ENCODE measurements at places on chromosomes 5 and 9.
A peak's percentile ranks its signal among the peaks of the same experiment; 100 is the strongest.

DNA sequence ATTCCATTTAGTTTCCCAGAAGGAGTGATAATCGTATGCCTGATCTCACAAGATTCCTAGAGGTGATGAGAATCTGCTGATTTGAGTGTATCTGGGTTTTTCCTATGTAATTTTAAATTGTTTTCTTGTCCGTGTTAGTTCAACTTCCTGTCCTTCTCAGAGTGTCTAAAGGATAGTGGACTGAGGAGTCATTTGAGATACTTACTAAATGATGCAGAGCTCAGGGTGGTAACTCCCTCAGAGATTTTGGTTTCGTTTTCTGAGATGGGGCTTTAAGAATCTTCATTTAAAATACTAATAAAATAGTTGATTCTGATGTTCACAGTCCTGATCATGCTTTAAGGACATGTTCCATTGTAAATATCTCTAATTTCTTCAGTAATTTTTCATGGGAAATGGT, 30.3 kb downstream of the MELK start:
- no peak for DNase-seq

DNA sequence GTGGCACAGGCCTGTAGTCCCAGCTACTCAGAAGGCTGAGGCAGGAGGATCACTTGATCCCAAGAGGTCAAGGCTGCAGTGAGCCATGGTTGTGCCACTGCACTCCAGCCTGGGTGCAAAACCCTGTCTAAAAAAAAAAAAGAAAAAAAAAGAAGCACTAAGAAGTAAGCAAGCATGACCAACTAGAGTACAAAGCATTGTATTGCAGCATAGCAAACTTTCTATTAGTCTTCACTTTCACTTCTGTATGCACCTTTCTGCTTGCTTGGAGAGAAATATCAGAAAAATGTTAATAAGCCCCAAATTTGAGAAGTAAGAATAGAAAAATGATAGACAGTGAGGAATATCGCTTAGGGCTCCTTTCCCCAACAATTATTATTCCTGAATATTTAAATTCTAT, 497.7 kb upstream of the WWC1 start:
- no peak for DNase-seq

DNA sequence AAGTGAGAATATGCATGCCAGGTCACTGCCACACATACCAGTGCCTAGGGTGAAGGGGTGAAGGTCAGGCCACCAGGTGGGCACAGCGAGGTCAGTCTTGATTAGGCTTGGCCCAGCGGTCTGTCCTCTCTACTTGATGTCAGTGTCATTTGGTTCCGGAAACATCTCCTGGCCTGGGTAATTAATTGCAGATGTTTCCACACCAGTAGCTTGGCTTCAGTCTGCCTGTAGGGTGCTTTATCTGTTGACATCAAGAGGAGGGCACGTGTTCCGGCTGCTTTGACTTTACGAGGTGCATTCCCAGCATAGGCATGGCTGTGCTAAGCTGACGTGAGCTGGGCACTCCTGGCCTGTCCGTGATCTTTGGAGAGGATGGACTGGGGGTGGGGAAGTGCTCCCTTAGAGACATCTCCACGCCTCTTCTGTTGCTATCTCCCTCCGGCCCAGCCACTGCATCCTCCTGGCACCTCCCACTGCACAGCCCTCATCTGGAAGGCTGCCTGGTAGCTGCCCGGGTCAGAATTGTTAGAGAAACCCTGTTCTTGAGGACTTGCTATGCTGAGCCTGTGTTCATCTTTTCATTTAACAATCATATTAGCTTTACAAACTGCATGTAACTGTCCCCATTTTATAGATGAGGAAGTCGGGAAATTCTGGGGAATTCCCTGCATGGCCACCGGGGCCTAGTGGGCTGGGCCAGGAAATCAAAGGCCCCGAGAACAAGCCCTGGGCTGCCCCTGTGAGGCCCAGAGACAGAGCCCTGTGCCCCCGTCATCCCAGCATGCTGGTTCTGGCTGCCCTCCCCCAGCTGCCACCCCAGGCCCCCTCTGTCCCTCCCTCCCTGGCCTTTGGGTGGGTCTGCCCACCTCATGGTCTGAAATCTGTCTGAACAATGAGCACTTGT, 29.1 kb downstream of the JADE2 start:
- peak; percentile 36 for DNase-seq

GRCh38 chr5:124692324-124692723, 54.1 kb downstream of the ZNF608 start:
- no peak for DNase-seq
